ENCODE measurements at places on chromosomes 4 and X.

DNA sequence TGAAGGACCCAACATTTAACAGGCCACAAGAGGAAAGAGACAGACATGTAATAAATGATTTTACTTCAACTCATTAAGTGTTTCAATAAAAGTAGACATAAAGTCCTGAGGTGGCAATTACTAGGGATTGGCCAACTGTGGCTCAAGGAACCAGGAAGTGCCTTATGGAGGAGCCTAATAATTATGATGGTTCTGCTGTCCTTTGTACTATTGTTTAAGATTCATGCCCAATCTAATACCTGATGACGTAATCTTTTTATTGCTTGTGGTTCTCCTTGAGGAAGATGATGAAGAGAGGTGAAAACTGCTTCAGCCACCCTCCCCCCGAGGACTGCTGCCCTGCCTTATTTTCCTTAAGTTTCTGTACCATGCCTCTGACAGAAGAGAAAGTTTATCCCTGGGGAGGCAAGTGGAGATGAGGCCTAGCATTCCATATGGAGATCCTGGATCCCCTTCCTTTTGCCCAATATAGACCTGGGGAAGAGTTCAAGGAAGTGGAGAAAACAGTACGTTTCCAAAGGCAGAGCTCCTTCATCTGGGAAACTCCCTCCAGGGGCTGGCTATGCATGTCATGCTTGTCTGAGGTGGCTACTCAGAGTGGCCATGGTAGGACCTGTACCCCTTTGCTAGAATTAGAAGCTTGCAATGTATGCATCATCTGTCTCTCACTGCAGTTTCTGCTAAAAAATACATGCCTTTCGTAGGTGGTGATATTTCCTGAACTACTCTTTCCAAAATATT, 56.8 kb upstream of the FAT1 start:
- no peak for DNase-seq

GRCh38 chr4:85793233-85793585, 318.3 kb downstream of the ARHGAP24 start:
- DNase-seq = no peak

DNA sequence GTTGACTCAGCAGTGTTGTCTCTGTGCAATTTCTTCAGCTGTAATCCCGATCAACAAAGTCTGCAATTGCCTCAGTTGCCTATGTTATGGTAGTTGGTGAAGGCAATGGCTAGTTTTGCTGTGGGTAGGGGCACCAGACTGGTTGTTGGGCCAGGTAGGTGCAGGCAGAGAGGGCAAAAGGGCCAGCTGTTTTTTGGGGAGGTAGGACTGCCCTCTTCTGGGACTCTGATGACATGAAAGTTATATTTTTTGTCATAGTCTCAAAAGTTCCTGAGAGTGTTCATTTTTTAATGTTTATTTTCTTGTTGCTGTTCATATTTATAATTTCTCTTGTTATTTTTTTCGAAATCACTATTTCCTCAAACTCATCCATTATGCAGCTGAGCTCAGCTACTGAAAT, 25.1 kb downstream of the DCAF12L2 start:
- no peak for DNase-seq

DNA sequence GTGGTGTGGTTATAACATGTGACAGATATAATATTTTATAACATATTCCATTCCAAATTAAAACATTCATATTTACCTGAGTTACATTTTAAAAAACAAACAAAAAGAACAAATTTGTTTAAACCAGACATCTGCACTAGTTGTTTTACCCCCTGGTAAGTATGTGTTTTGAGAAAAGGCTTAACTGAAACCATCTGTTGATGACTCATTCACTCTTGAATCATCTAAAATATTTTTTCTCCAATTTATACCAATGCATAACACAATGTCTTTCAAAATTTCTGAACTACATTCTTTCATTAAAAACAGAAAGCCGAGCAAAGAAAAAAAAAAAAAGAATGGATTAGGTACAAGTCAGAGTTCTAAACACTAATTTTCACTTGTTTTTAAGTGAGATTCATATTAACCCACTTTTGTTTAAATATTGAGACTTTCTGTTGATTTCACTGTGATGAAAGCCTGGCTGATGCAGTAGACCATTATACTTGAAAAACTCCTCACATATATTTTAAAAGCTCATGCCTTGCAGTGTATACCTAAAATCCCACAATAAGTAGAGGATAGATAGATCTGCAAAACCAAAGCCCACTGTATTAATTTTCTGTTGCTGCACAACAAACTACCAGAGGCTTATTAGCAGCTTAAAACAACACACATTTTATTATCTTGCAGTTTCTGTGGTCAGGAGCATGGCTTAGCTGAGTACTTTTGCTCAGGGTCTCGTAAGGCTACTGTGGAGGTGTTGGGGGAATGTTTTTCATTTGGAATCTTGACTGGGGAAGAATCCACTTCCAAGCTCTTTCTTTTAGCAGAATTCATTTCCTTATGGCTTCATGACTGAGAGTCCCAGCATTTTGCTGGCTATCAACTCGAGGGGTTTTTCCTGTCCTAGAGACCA, 221.5 kb downstream of the PCDH18 start:
- DNase-seq = no peak
